ENCODE measurements at places on chromosomes 16 and 17.

- DNase-seq: no peak
These were observed at the start of gene RHBDL3 for GRCh38 chr17:32265192-32265923. TSS of gene RHBDL3 (plus strand) at chr17:32265832. CDS start at chr17:32266190, 358 bp downstream.

GRCh38 chr17:55360971-55361370 lies 60.7 kb downstream of the MMD start:
- no peak for DNase-seq

GRCh38 chr16:81786868-81787267 lies 7.8 kb downstream of the PLCG2 start:
- DNase-seq: no peak

DNA sequence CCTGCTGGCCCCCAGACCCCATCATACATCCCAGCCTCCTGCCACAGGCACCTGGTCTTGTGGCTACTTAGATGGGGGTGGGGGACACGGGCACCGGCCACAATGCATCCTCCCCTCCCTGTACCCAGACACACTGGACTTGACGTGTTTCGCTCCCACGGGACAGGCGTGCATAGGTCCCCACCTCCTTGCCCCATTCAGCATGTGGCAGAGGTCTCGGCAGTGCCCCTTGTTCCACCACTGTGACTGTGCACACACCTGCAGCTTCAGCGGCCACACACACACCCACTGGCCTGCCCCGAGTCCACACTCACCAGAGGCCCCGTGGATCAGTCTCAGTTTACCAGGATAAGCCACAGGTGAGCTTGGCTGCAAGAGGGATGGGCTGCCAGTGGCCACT lies 109.6 kb downstream of the ENGASE start:
- DNase-seq: no peak

- no peak for DNase-seq
These were observed 180.3 kb upstream of the AXIN2 start for GRCh38 chr17:65741710-65742109.

- DNase-seq: no peak
These were observed 4.0 kb downstream of the CRYBA1 start for GRCh38 chr17:29250666-29251065.

GRCh38 chr17:42422412-42422957 lies 571 bp downstream of the CAVIN1 start:
- DNase-seq: no peak

- no peak for DNase-seq
These were observed 580 bp downstream of the BCAR1 start for GRCh38 chr16:75250809-75251279.

GRCh38 chr17:75404223-75404730 lies 1.2 kb downstream of the GRB2 start:
- DNase-seq: peak; percentile 54

DNA sequence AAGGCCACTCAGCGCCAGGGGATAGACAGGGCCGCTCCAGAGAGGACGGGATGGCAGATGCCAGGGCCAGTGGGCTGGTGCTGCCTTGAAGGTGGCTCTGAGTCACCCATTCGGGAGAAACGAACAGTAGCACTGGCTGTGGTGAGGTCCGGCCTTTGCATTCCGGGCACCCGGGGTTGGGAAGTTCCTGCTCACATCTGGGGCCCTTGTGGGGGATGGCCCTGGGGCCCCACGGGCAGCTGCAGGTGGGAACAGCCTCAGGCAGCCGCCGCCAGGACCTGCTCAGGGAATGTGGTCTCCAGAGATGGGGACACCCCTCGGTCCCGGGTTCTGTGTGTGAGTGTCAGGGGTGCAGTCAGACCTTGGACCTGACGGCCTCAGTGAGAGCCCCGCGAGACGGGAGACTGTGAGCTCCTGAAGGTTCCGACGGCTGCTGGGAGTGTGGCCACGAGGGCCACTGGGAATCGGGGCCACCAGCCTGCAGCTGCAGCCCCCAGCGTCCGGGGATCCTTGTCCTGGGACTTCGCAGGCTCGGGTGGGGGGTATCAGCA lies 1.4 kb downstream of the CBFA2T3 start:
- no peak for DNase-seq

- no peak for DNase-seq
These were observed 267.9 kb downstream of the MRTFB start for GRCh38 chr16:14338969-14339368.

DNA sequence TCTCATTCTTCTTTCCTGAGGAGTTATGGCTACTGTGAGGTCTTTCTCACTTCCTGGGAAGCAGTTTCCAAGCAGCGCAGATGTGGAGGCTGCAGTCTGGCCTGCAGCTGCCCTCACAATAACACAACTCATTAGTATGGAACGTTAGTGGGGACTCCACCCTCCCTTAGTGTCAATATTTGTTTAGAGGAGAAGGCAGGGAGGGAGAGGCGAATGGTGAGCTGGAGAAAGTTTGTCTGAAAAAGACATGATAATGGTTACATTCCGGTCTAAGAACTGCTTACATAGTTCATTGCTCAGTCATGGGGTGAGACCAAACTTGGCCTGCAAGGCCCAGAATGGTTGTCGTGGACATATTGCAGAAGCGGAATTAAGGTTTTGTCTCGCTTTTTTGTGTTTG lies 170.2 kb downstream of the HS3ST3B1 start:
- no peak for DNase-seq

DNA sequence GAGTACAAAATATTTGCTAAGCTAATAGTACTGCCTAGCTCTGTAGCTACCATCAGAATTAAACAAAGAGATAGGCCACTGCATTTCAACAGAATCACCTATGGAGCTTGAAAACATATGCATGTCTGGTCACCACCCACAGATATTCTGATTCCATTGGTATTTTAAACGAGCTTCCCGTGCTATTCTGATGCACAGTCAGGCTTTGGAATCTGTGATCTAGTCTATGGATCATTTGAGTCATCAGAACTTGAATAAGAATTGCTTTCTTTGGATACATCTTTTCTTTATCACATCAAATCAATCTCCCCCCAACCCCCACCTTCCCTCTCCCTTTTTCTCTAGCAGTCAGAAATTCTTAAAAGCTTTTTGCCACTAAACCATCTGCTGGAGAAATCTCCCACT lies 124.7 kb downstream of the NPIPB5 start:
- no peak for DNase-seq

DNA sequence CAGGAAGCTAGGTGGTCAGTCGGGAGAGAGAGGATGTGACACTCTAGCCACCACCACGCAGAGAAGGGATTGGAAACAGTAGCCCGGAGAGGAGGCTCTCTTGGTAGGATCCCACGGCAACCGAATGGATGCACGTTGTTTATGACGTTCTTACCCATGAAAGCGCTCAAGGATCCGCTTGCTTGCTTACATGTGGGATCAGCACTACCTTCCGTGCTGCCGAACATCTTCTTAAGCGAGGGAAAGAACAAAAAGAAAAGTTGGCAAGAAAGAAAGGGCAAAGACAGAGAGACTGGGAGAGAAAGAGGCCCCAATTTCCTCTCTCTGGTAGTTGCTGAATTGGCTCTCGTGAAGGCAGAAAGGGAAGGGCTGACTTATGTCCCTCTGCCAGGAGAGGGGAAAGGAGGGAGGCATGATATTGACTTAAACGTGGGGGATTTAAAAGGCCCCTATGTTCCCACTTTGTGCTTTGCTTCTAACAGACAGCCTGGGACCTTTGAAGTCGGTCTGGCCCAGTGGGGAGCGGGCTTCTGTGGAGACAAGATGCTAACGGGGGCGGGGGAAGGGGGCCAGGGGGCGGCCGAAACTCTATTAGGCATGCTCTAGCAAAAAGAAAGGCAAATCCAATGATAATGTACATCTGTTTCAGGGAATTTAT lies 35.4 kb downstream of the SNX20 start:
- no peak for DNase-seq

DNA sequence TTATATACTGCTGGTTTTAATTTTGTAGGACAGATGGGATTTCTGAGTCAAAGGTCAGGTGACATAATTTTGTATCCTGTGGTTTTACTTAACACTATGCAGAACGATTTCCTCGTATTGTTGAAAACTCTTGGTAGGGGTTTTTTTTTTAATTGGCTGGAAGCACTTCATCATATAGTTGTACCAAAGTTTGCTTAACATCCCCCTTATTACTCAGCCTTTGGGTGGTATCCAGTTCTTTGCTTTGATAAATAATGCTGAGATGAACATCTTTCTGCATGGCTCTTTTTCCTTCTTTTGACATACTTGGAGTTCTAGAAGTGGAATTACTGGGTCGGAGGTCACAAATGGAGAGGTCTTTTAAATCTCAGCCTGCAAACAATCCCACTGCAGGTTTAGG lies 419.1 kb downstream of the MAF start:
- DNase-seq: no peak

- no peak for DNase-seq
These were observed at the start of gene ITPRIPL2 for GRCh38 chr16:19113577-19114358. TSS of gene ITPRIPL2 (plus strand) at chr16:19113964. CDS start at chr16:19114462, 498 bp downstream.

DNA sequence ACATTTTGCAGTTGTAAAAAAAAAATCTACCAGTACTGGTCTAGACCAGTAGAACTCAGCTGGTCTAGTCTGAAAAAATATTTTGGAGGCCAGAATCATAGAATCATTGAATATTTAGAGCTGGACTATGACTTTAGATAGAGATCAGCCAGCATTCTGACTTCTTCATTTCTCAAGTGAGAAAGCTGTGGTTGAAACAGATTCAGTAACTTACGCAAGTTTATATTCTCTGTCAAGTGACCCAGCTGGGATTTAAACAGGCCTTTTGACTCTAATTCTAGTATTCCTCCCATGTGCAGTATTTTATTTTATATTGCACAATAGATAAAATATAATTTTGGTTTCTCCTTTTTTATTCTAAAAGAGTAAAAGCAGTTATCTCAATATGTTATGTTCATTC lies 4.9 kb downstream of the TNRC6A start:
- no peak for DNase-seq

- DNase-seq: no peak
These were observed 299.6 kb downstream of the MAP2K4 start for GRCh38 chr17:12320286-12320685.

DNA sequence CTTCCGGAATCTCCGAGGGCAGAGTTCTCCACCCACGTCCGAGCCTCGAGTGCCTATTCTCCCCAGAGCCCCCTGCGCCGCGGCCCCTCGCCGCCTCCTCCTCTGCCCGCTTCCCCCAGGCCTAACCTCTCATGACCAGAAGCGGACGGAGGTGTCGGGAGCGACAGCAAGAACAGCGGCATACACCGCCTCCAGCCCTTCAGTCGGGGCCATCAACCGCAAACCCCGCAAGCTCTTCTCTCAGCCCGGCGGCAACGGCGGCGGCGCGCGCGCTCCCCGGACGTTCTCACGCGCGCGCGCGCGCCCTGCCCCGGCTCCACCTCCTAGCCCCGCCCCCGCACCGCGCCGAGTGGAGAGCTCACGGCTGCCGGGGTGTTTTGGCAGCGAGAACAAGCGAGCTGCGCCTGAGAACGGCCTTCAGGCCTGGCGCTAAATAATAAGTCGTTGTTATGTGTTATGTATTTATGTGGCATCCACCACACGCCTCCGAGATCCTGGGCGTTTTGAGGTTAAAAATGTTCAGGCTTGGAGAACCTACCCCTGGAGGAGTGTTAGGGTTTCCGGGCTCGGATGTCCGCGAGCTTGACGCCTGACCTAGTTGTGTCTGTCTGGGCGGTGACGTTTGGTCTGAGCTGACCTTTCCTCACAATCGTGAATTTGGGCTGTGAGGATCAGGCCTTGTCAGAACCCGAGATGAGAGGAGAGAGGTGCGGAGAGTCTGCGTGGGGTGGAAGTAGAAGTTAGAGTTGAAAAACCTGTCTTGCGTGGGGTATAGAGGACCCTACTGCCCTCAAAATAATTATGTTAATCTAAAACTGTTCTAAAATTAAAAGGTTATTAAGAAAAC lies at the start of gene RNFT1:
Gene RNFT1, minus strand, starts transcription at position 259 of the 847 bp plus-strand sequence. Its CDS starts 77 bp downstream, at position 182.
- DNase-seq: peak; percentile 42

DNA sequence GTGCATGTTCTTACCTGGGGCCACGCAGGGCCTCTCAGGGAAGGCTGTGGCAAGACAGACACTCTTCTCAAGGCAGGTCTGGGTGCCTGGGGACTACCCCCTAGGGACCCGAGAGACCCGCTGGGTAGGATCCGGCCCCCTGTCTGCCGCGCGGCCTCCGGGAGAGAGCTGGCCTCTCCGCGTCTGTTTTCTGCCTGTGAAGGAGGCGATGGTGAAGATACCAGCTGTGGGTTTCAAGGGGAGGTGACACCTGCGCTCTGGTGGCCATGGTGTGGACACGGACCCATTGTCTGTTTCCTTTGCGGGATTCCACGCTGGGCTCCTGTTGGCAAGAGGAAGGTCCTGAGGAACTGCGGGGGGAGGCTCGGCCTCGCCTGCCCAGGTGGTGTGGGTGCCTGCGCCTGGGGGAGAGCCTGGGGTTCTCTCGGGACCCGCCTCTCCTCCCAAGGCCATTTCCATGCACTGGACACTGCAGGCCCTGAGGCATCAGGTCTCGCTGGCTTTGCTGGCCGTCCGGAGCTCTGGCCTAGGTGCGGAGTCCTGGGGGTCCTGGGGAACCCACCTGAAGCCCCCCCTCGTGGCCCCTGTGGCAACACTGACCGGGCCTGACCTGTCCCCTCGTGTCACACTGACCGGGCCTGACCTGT lies 12.2 kb upstream of the METRNL start:
- no peak for DNase-seq

DNA sequence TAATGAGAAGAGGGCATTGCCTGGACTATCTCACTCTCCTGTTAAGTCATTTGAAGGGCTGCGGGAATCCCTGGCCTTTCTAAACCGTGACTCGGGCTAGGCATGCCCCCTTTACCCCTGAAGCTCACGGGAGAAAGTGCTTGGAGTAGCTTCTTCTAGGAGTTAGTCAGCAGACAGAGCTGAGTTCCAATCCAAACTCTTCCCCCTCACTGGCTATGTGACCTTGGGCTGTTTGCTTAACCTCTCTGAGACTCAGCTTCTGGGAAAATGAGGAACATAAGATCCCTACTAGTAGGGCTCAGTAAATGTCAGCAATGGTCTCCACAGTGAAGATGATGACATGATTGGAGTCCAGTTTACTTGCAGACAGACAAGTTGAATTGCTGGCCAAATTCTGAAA lies 5.7 kb upstream of the B9D1 start:
- DNase-seq: no peak

DNA sequence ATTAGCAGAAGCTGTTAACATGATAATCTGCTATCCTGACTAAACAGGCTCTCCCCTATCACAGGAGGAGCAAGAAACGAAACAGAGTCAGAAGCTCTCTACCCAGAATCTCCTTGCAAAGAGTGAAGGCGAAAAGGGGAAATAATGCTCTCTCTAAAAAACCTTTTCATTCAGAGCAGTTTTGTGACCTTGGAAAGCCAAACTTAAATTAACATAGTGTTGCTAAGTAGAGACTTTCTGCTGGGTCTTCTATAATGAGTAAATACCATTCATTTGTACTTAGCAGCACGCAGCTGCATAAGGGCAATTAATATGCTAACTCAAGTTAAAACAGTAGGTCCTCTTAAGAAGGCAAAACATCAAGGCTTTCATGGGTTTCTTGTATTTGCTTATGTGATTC lies 101.7 kb upstream of the GPR139 start:
- DNase-seq: no peak

DNA sequence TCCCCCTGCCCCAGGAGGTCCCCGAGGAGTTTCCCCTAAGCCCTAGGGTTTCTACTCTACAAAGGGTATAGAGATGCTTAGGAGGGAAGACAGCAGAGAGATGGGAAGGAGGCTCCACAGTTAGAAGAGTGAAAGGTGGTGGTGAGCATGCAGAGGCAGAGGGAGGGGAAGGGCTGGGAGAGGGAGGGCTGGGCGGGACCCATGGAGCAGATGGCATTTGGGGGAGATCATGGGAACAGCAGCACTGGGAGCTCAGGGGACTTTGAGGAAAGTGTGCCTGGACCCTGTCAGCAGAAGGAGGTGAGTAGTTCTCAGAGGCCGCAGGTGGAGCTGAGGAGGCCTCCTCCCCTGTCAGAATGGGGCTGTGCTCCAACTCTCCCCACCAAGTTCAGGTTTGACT lies 650 bp upstream of the OTOP3 start:
- no peak for DNase-seq

Measured in retinal pigment epithelial cell (primary cell).